ENCODE measurements at places on chromosomes 13 and 19.

- peak; percentile 83 for DNase-seq
Measured at GRCh38 chr19:17391371-17392151, 2.4 kb downstream of the CCDC194 start.

DNA sequence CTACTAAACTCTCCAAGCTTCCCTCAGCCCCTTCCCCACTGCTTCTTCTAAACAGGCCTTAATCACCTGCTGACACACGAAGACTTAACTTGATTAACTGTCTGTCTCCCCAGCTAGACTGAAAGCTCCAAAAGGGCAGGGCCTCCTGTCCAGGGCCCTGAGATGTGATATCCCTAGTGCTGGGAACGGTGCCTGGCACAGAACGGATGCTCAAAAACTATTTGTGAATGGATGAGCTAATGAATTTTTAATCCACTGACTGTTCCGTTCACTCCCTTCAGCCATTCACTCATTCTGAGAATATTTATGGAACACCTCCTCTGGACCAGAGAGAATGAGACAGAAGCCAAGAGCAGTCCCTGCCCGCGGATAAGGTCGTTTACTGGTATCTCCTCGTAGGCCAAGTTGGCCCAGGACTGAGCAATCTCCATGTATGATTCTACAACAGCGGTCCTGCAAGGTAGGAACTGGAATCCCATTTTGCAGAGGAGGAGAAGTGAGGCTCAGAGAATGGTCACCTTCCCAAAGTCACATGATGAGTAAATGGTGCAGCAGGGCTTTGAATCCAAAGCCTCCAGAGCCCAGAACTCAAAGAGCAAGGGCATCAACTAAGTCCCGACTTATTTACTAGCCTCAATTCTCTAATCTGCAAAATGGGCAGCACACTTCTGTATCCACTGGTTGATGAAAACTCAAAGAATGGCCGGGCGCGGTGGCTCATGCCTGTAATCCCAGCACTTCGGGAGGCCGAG lies 3.4 kb downstream of the DMWD start:
- DNase-seq: no peak

- DNase-seq: no peak
Measured at GRCh38 chr13:31588316-31588715, 151.0 kb upstream of the RXFP2 start.

DNA sequence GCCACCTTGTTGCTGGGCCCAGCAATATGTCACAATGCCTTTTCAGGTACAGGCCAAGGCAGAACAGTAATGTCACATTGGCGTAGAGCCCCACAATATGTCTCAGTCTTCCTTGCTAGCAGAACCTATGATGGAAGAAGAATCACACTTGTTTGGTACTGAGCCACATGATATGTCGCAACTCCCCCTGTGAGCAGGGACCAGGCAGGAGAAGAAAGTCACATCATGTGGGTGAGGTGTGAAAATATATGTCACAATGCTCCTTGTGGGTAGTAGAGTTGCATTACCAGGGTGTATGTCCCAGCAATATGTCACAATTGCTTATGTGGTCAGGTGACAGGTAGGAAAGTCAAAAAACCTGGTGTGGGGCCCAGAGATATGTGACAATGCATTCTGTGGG lies 7.1 kb upstream of the ZNF91 start:
- DNase-seq: no peak

GRCh38 chr19:35545855-35546381 lies 492 bp downstream of the TMEM147 start:
- DNase-seq: no peak

DNA sequence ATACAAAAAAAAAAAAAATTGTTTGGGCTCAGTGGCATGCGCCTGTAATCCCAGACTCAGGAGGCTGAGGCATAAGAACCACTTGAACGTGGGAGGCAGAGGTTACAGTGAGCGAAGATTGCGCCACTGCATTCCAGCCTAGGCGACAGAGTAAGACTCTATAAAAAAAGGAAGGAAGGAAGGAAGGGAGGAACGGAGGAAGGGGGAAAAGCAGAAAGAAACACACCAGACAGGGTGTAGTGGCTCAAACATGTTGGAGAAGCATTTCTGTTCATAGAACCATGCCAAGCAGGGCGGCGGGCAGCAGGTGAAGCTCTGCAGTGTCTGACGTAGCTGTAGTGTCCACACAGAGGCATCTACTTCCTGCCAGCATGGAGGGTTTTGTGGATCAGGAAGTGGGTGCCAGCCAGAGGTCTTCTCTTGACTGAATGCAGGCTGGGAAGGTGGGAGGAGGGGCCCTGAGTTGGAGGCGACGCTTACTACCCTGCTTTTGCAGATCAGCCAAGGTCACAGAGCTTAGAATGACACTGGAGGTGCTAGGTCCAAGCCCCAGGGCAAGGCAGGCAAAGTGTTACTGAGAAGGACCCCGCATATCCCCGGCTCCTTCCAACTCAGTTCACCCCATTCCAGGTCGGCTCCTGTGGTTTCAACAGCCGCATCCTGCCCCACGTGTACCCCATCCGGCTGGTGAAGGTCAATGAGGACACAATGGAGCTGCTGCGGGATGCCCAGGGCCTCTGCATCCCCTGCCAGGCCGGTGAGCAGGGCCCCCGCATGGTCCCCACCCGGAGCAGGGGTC lies 11.6 kb upstream of the PGLS start:
- peak; percentile 88 for DNase-seq

GRCh38 chr13:111202745-111203144 lies 87.6 kb downstream of the ARHGEF7 start:
- peak; percentile 58 for DNase-seq

DNA sequence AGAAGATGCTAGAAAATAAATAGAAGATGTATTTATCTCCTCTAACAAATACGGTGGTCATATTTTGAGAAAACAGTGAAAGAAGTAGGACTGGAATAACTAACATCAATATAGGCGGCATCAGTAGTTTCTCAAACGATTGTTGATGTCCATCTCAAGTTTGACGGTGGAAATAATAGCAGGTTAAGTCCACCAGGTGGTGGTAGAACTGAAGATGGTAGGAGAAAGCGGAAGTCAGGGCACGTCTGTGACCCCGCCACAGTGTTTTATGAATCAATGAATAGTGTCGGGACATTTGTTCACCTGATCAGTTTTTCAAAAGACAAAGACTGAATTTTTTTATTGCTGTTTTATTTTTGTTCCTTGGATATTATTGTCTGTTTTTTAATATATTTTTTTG lies 706.4 kb upstream of the SLC10A2 start:
- peak; percentile 57 for DNase-seq

GRCh38 chr13:113997845-113998751 lies 24.2 kb upstream of the C13orf46 start:
- no peak for DNase-seq

DNA sequence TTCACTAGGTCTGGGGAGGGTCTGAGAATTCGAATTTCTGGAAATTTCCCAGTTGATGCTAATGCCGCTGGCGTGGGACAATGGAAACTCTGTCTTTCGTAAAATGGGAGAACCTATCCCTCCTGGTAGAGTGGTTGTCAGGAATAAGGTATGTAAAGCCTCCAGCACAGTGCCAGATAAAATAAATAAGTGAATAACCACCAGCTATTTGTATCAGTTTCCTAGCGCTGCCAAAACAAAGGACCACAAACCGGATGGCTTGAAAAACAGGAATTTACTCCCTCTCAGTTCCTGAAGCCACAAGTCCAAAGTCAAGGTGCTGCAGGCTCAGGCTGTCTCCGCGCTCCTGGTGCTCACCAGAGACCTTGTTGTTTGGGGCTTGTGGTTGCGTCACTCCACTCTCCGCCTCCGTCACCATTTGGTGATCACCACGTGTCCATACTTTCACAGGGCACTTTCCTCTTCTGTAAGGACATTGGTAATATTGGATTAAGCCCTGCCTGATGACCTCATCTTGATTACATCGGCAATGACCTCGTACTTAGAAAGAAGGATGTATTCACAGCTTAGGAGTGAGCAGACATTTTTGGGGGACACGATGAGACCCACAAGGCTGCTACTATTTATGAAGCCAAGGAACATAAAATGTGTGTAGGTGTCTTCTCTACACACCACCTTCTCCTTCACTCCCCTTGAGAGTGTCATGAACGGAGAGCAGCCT lies 428.5 kb downstream of the IRS2 start:
- no peak for DNase-seq

DNA sequence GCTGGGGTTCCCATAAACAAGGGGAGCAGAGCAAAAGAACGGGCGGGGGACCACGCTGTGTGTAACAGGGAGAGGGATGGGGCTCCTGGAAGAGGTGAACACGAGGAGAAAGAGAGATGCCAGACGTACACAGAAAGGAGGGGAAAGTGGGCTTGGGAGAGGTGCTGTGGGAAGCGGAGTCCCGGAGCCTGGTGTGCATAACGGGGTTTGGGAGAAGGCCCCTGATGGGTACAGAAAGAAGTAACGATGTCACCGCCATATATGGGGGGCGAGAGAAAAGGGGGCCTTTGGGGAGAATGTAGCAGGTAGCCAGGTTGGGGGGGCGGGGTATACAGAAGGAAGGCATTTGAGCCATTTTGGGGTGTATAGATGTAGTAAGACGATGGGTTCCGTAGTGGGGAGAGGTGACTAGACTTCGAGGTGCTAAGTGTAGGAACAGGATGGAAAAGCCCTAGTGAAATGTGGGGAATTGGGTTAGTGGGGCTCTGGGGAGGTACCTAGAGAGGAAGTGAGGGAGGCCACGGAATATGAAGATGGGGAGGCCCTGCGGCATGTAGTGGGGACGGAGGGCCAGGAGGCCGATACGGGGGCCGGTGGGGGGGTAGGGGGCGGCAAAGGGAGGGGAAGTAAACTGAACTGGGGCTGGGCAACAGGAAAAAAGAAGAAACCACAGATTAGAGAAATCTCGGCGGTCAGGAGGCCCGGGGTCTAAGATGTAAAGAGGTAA lies 787 bp downstream of the ZNF580 start:
- no peak for DNase-seq

- DNase-seq: no peak
Measured at GRCh38 chr13:114325729-114326128, 11.4 kb downstream of the CHAMP1 start.

DNA sequence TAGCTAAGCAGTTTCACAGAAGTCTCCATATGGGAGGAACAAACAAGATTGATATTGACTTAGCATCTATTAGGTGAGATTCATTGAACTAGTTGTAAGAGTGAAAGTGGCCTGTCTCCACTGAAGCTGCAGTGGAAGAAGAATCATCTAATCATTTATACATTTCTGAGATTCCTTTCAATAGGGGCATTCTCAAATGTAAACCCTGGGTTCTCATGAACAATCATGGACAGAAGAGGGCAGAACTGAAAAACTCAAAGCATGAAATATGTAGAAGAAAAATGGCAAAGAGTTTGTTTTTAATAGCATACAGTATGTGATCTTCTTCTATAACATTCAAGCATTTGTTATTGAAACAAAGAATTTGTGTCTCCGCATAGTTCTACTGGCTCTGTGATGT lies 17.6 kb upstream of the POSTN start:
- no peak for DNase-seq

DNA sequence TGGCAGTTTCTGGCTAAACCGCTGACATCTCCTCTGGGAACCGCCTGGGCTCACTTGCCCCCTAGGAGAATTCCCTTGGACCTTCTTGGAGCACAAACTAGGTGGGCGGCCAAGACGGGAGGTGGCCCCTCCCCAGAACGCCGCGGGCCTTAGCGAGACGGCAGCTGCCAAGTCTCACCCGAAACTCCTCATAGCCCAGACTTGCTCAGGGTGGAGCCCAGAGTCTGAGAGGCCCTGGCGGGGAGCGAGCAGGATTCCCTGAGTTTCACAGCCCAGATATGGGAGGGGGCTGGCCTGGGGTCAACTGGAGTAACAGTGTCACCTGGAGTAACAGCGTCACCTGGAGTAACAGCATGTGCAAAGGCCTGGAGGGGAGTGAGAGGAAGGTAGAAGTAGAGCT lies 10.1 kb downstream of the TINCR start:
- no peak for DNase-seq

DNA sequence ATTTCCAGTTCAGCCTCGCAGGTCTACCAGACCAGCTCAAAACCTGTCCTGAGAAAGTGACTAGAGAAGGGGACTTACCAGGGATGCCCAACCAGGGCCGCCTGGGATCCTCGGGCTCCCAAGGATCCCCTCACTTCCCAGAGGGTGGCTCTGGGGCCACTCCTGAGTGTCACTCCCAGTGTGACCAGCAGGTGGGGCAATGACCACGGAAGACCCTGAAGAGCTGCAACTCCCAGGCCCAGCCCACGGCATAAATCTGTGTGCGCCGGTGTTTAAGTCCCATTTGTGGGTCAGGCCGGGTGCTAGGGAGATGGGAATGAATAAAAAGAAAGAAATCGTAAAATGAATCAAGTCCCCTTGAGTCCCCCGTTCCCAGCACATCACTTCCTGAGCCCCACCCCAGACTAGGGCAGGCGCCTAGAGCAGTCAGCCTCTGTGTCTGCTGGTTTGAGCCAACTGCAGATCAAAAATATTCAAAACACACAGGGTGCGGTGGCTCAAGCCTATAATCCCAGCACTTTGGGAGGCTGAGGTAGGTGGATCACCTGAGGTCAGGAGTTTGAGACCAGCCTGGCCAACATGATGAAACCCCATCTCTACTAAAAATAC lies 10.7 kb downstream of the PTGIR start:
- DNase-seq: peak; percentile 80

DNA sequence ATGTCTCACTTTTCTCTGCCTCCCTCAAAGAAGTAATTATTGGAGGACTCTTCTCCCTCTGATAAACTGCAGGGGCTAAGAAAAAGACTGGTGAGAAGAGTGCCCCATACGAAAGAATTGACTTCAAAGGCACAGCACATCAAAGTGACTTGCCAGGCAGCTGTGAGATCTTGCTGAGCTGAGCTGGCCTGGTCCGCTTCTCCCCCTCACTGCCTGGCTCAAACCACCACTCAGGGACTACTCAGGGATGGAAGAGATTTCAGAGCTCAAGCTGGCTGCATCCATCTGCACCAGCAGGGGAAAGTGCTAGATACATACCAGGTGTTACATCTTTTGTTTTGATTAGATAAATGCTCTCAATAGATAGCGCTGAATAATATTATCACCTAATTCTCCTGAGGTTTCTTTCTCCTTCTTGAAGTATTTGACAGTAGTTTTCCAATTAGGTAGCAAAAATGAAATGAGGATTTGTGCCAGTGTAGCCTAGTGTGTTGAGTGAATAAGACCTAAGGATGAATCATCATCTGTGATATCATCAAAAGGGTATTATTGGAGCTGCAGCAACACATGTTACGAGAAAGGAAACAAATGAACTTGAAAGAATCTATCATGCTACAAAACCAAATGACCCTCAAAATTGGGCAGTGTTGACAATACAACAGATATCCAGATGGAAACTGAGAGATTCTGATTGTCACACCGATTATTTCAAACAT lies 379.8 kb downstream of the TBC1D4 start:
- no peak for DNase-seq

- no peak for DNase-seq
Measured at GRCh38 chr13:102309110-102309509, 92.7 kb downstream of the FGF14 start.

DNA sequence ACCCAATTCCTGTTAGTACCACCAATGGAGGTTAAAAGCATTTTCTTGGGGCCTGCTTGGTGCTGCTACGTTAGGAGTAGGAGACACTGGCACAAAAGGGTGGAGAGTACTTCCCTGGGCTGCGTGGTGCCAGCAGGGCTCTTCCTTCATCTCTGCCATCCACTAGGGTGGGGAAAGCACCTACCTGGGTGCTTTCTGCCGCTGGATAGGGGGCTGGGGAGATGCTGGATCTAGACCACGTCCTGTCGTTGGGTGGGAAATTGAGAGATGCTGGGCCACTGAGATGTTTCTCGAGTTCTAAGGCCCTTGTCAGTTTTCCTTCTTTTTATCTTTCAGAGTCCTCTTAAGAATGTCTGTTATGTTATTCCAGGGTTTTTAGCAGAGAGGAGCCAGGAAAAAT lies 6.7 kb upstream of the FCGBP start:
- no peak for DNase-seq

- DNase-seq: no peak
Measured at GRCh38 chr13:100130092-100130491, 41.2 kb downstream of the PCCA start.

GRCh38 chr19:35955881-35956634 lies 19.9 kb downstream of the LRFN3 start:
- DNase-seq: peak; percentile 73
